ENCODE measurements at places on chromosomes 6 and 20. TPM values are rescaled to one million over a fixed set of nuclear protein-coding genes. Genes with fewer than 3 reads are reported as not detected.

DNA sequence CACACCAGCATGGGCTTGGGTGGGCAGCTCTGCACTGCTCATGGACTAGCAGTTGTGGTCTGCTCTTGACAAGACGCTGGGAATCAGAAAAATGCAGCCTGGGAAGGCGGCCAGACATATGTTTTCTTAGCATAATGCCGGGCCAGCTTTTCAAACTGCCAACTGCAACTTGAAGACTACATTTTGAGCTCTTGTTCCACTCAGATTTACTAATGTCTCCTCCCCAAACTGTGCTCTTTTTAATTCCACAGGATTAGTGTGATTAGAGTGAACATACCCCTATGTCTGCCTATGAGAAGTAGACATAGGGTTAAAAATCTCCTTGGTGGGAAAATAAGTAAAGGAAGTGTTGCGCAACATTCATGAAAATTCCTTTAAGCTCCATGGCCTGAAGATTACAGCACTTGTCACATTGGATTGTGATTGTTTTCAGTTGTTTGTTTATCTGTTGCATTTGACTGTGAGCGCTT is 5.3 kb upstream of the FNDC1 start:
- no peak for DNase-seq

GRCh38 chr6:41079080-41079479 is 6.3 kb downstream of the NFYA start:
- DNase-seq = no peak

GRCh38 chr6:63676412-63677114 is 41.0 kb downstream of the PHF3 start:
- no peak for DNase-seq

- DNase-seq = no peak
Observed at GRCh38 chr6:137676888-137677287, 182.7 kb upstream of the OLIG3 start.

DNA sequence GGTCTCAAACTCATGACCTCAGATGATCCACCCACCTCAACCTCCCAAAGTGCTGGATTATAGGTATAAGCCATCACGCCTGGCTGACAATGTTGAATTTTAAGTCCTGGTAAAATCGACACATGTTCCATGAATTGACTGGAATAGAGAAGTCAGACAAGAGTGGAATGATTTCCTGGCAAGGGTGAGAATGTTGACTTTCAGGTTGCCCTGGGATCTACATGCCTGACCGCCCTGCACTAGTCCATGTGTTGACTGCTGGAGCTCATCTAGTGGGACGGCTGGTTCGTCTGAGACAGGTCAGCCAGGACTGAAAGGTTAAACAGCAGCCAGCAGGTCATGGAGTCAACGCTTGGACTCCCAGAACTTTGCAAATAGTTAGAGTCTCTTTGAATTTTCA is 88.8 kb downstream of the SASH1 start:
- DNase-seq = no peak

DNA sequence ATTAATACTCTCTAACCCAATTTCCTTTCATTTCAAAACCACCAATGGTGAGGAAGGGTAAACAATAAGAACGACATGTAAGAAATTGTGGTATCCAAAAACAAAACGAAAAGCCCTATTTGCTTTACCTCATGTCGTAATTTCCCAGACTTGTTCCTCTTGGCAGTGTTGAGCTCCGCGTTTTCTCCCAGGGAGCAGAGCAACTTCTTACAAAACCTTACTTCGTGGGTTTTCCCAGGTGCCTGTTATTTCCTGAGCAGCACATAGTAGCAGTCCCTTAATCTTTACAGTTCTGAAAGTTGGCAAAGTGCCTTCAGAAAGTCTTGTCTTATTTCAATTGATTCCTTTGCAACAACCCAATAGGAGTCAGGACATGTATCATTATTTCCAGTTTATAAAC is 207.9 kb upstream of the MARCKS start:
- DNase-seq = no peak

DNA sequence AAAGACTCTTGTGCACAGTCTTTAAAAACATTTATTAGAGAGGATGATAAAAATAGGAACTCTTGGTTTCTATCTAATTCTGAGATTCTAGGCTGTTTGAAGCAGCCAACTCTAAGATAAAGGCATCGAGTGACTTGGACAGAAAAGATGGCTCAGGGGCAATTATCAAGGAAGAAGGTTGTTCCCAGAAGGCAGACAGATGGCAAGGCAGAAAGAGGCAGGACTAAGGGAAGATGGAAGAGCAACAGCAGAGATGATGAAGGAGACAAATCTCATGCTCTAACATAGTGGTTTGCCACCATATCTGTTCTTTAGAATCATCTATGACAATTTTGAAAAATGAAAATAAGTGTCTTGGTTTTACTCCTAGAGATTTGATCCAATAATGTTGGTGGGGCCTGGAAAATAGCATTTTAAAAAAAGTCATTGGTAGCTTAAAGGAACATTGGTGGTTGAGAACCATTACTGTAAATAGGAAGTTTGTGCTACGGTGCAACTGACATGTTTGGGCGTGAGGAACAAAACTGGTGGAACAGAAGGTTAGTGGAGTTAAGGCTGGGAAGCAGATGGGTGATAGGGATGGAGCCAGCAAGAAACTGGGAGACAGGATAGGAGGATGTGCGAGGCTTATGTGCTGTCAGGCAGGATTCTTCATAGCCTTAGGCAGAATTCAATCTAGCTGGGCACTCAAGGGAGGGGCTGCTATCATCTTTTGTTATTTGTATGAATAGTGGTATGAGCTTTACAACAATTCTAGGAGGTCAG is 751.1 kb downstream of the DHX35 start:
- DNase-seq = no peak

GRCh38 chr6:53532061-53532797 is 12.7 kb downstream of the GCLC start:
- no peak for DNase-seq

- DNase-seq = no peak
Observed at GRCh38 chr6:10852361-10852960, 14.1 kb upstream of the MAK start.

DNA sequence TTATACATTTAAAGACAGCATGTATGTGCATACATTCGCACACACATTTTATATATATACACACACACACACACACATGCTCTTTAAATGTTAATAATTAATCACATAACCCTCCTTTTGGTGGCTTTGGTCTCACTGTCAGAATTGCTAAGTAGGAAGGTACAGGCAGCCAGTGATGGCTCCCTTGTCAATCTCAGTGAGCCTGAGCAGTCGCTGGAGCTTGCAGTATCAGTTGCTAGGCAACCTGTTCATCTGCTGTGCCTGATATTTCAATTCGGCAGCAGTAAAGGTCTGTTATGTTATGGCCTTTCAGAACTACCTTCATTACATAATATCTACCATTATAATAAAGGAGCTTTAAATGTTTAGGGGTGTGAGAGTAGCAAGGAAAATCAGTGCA is 374.3 kb downstream of the LMBRD1 start:
- no peak for DNase-seq

- DNase-seq = peak; percentile 34
Observed at GRCh38 chr20:45100563-45101245, at the start of gene KCNS1. Gene KCNS1 (minus strand): TSS chr20:45101127. CDS start chr20:45099236, 1,891 bp downstream.

DNA sequence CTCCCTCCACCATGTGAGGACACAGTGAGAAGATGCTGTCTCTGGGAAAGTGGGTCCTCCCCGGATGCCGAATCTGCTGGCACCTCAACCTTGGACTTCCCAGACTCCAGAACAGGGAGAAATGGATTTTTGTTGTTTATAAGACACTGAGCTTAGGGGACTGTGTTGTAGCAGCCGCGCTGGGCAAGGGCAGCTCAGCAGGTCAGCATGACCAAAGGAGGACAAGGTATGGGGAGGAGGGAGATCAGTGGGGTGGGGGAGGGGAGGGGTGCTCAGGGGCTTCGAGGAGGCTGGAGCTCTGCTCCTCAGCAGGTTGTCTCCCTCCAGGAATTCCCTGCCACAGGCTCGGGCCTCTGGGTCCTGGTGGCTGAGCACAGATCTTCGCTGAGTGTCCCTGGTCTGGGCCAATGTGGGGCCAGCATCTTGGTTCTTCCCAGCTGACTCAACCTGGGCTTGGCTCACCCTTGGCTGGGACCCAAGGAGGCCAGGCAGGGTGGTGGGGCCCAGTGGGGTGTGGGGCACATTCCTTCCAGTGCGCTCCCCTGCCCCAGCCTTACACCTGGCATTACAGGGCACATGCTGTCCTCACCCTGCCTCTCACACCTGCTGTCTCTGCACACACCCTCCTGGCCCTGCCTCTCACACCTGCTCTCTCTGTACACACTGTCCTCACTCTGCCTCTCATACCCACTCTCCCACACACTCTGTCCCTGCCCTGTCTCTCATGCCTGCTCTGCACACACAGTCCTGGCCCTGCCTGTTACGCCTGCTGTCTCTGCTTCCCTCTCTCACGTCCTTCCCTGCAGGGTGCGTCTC is 107.3 kb downstream of the SYCP2 start:
- DNase-seq = peak; percentile 33

DNA sequence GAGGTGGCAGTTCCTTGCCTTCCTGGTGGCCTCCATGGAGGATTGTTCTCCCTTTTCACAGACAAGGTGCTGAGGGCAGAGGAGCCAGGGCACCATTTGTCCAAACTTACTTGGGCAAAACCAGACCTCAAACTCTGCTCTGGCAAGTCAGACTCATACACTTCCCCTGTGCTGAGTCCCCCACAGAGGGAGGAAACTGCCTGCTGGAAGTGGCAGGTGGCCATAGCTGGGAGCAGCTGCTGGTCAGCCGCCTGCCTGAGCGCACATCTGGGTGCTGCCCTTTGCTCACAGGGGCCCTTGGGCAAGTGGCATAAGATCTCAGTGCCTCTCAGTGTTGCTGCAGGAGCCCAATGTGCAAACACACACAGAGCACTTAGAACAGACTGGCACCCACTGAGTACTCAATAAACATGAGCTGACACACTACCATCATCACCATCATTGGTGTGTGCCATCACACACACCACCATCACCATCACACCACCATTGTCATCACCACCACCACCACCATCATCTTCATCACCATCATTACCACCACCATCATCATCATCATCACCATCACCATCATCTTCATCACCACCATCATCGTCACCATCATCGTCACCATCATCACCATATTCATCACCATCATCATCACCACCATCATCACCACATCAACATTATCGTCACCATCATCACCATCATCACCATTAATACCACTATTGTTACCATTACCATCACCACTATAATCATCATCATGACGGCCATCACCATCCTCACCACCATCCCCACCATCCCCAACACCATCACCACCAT is 17.6 kb downstream of the NOL4L start:
- no peak for DNase-seq

- DNase-seq = no peak
Observed at GRCh38 chr6:160349814-160350350, 1.7 kb downstream of the SLC22A3 start.

DNA sequence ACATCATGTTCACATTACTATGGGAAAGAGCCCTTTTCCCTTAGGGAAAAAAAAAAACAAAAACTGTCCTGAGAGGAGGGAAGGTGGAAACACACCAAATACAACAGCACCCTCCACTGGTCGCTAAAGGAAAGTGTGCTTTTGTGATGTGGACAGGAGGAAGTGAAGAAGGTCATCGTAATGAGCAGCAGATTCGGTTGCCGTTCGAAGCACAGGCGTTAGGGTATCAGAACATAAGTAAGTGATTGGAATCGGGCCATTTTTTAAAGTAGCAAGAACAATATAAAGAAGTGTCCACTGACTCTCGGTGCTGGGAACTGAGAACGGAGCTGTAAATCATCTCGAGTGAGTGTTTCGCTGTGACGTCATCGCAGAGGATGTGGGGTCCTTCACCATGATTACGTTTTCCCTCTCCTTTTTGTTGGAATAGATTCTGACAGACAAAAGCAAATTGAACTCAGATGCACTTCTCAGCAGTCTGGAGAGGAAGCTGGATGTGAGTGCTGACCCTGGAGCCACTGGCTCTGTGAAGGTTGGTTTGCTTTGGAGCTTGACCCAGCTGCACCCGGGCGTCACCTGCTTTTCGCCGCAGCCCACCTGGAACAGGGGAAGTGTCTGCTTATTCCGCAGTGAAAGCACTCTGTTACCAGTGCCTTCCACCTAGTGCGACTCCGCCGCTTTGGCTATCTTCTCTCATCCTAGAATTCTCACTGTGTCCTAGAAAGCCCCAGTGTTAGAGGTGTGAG is 203.6 kb upstream of the GMDS start:
- no peak for DNase-seq

DNA sequence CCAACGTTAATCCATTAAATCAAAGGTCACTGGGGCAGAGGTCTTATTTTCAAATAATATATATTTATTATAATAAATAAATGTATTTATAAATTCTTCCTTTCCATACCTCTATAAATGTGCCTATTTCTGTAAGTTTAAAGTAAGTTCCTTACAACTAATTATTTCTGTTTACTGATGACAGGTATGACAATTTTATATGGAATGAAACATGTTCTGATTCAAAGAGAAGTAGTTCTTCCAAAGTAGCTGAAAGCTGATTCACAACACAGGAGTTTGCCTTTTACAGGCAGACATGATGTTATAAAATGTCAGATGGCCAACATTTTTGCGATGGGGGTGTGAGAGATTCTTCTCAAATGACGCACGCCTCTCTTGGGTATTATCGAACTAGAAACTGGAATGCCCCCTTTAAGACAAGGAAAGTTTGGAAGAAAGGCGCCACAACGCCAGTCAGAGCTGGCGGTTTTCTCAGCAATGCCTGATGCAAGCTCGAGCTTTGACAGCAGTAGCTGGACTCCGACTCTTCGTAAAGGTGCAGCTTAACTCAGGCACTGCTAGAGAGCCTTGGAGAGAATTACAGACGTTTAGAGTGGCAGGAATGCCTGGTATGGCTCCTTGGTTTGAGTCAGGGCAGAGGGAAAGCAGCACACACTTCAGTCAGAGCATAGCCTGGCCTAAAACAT is 92.1 kb downstream of the FOXC1 start:
- DNase-seq = no peak

DNA sequence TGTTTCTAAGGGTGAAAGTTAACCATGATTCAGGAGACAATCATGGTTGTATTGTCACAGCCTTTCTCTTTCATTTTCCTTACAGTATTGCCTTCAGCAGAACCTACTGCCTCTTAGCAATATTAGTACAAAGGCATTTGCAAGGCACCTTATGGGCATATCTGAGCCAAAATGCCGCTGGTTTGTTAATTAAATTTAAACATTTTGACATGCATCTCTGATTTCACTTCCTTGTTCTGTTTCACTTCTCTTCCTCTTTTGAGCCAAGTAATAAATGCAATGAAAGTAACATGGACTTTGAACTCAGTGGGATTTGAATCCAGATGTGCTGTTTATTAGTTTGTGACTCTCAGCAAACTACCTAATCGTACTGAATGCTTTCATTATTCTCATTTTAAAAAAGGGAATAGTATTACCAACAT is 467.4 kb upstream of the CITED2 start:
- no peak for DNase-seq

SLC25A27 gene
- 9.5 TPM for total RNA-seq

CPXM1 gene
- 28.8 TPM for total RNA-seq

BACH2 gene
- 5.9 TPM for total RNA-seq

BNIP5 gene
- not detected for total RNA-seq

IMPG1 gene
- total RNA-seq = not detected

ZNF451 gene
- 56.8 TPM for total RNA-seq

CLPSL1 gene
- total RNA-seq = not detected

DEF6 gene
- total RNA-seq = 4.5 TPM

PLEKHG1 gene
- 2.2 TPM for total RNA-seq

SNAP91 gene
- total RNA-seq = 1.5 TPM

ID4 gene
- 8.3 TPM for total RNA-seq

Data from H1 (cell line).